OCI-M1 (cell line): ENCODE measurements at places on chromosomes 7 and 10.

DNA sequence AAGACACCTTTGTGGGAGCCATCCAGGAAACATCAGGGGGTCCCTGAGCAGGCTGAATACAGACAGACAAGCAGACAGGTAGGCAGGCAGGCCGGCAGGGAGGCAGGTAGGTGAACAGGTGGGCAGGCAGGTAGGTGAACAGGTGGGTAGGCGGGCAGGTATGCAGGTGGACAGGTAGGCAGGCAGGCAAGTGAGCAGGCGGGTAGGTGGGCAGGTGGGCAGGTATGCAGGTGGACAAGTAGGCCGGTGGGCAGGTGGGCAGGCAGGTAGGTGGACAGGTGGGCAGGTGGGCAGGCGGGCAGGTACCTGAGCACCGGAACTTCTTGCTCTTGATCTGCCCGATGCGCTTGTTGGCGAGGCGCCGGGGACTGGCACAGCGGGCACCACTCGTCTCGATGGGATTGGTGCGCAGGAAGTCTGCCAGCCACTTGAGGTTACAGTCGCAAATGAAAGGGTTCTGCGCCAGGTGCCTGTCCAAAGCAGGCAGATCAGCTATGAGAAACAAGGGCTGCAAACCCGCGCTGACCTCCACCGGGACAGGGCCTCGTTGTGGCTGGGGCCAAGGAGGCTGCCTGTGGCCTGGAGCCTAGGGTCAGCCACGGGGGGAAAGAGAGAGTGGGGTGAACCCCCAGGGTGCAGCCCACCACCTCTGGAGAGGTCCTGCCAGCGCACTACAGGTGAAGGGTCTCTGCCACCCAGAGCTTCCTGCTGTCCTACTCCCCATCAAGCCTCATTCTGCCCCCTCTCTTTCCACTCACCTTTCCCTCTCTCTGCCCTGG, 136.9 kb downstream of the SLIT1 start:
- DNase-seq, result no peak

- DNase-seq, result no peak
Observed at GRCh38 chr7:150420242-150420641, 30.2 kb upstream of the GIMAP8 start.

DNA sequence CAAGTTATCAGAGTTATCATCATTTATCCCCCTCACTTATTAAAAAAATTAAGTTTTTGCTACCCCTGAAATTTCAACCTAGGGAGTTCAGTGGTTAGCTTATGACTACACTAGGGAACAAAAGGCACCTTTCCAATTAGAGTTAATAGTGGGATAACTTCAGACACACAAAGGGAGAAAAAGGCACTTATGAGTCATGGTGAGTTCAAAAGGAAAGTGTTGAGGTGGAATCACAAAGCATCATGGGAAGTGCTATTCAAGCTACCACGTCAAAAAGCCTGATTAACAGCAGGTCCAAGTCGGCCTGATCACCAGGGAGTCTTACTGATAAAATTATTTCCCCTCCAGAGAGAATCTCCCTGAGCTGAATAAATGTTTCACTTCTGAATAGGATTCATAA, 165.7 kb downstream of the C7orf25 start:
- DNase-seq, result no peak

- no peak for DNase-seq
Observed at GRCh38 chr7:159068893-159069448, 75.7 kb downstream of the VIPR2 start.

GRCh38 chr10:24900888-24901685, 51.3 kb downstream of the PRTFDC1 start:
- DNase-seq, result peak; percentile 66

DNA sequence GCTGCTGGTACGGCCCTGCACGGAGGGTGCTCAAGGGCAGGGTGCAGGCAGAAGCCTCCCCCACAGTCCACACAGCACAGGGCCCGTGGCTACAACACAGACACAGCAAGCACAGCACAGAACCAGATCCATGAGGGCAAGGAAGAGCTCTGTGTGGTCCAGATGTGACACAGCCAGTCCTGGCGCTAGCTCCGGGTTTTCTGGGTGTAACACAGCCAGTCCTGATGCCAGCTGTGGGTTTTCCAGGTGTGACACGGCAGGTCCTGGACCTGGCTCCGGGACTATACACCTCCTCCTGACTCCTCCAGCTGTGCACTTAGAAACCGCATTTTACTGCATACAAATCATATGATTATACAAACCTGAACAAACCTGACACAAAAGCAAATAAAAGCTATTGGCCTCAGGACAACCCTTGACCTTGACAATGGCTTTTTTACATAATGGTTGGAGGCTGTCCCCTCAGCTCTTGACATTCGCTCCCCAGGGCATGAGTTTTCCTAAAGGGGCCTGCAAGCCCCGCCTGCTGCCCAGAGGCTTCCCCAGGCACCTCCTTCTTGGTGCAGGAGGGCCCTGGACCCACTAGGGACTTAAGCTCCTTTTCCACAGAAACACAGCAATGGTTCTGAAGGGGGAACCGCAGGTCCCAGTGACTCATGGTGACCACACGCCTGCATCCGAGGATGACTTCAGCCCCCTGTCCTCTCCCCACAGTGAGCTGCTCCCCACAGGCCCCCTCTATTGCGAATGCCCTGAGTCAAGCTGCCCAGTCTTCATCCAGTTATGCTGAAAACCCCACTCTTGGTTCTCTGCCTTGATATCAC, 209.6 kb downstream of the PTPRN2 start:
- no peak for DNase-seq

- peak; percentile 24 for DNase-seq
Observed at GRCh38 chr7:34675749-34676374, 17.8 kb downstream of the NPSR1 start.

GRCh38 chr7:88759230-88760135, at the start of gene ZNF804B:
ZNF804B (plus strand) TSS chr7:88759700; CDS start chr7:88759977, 277 bp downstream.
- DNase-seq, result no peak

DNA sequence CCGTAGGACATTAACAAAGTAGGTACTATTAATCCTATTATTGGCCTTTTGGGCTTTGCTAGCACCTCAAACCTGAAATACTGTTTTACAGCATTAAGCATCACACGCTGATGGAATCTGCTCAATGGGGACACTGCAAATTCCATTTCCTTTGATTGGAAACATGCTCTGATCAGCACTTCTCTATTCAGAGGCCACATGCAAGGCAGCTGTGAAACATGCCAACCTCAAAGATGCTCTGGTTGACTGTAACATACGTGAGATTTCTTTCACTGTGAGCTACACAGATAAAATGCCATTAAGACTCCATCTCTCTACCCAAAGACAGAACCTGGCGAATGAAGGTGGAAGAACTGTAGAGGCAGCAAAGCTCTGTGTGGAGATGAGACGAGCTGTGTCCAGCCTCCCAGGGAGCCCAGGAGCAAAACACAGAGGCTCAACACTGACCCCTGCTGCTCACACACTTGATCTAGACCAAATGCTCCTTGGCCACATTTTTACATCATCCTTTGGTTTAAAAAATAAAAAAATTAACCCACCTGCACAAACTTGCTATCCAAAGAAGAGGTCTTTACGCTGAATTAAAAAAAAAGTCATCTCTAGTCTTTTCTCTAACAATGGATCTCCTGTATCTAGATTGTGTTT, 8.0 kb downstream of the RSU1 start:
- peak; percentile 75 for DNase-seq

- peak; percentile 41 for DNase-seq
Observed at GRCh38 chr7:134750083-134751062, 29.1 kb upstream of the CALD1 start.

DNA sequence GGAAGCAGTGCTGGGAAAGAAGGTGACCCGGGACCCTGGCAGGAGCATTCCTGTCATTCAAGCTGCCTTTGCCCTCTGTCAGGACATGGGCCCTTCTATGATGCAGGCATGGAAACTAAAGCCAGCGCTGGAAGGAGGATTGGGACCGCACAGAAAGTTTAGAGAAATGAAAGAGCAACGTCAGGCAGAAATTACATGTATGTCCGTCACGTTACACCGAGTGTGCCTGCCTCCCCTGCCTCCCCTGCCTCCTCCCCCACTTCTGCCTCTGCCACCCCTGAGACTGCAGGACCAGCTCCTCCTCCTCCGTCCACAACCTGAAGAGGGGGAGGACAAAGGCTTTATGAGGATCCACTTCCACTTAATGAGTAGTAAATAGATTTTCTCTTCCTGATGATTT, 13.9 kb upstream of the PWWP2B start:
- no peak for DNase-seq

GRCh38 chr7:36272211-36272566, 117.5 kb upstream of the ANLN start:
- no peak for DNase-seq

DNA sequence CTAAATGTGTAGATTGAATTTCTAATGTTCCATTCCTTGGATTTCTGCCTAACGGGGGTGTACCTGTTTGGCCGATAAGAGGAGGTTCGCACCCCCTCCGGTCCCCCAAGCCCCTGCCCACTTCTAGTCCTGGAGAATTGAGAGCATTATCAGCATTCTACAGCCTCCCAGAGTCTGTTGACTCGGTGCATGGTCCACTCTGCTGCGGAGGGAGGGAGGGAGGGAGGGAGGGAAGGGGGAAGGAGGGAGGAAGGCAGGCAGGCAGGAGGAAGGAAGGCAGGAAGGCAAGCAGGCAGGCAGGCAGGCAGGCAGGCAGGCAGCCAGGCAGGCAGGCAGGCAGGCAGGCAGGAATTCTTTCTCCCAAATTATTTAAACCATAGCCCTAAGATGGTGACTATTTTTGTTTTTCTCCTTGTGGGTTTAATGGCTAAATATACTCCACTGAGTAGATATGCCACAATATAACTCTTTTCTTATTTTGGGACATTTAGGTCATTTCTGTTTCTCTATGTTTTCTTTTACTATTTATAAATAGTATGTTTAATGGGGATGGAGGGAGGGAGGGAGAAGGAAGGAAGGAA, 69.5 kb upstream of the CHST15 start:
- DNase-seq, result no peak

GRCh38 chr7:71752171-71752935, 620.4 kb downstream of the GALNT17 start:
- DNase-seq, result no peak

GRCh38 chr10:114288424-114289095, 49.5 kb downstream of the VWA2 start:
- DNase-seq, result no peak

DNA sequence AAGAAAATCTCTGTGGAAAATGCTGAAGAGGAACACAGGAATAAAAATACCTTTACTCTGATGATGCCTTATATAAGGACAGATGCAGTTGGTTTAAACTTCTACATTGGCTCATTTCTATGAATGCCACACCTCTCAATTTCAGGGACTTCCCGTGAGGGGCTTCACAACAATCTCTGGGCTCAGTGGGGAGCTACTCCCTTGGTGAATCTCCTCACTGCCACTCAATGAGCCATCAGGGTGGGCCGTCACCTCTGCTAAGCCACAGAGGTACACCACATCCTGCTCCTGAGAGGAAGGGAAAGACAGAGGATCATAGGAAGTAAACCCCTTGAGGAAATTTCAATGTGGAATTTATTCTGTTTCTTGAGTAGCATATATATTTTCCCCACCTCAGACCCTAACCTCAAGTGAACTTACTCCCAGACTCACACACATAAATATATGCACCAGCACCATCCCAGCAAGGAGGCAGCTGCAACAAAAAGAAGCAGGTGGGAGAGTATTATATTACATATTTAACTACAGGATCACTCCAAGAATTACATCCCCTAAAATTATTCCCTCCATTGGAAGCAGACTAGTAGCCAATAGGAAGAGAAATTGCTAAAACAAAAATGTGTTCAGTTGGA, 63.3 kb upstream of the PRSS1 start:
- no peak for DNase-seq

GRCh38 chr7:130758429-130759056, 24.5 kb upstream of the KLF14 start:
- peak; percentile 60 for DNase-seq

- DNase-seq, result no peak
Observed at GRCh38 chr10:89214566-89215165, 7.5 kb upstream of the CH25H start.

DNA sequence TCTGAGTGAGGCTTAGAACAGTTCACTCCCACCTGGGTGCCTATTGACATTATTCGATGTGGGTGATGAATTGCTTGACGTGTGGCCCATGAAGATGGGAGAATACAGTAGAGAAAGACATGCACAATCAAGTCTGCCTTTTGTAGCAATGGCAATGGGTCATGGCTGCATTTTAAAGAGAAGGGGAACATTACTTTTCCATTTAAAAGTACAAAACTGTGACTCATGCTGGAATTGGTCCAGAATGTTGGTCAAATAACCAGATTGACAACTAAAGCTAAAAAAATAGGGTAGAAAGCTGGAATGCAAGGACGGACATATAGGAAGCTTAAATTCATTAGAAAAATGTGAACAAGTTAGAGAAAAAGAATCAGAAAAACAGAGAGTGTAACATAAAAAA, 104.1 kb upstream of the SLC25A13 start:
- DNase-seq, result no peak

DNA sequence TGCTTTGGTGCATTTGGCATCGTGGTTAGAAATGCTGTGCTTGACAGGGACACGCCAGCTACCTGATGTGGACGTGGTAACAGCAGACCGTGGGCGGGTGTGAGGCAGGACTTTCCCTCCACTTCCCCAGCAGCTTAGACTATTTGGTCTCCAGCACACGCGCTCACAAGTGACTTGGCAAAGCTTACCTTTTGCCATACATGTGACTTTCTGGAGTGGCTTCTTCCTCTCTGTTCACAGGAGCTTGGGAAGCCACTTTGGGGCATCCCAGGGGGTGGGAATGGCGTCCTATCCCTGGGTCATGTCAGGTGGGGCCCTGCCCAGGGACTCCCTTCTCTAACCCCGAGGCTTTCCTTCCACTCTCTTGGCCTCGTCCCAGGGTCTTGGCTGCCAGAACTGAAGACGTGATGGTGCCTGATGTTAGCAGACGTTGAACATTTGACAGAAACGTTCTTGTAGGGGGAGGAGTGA, 228.7 kb upstream of the KLF6 start:
- no peak for DNase-seq

DNA sequence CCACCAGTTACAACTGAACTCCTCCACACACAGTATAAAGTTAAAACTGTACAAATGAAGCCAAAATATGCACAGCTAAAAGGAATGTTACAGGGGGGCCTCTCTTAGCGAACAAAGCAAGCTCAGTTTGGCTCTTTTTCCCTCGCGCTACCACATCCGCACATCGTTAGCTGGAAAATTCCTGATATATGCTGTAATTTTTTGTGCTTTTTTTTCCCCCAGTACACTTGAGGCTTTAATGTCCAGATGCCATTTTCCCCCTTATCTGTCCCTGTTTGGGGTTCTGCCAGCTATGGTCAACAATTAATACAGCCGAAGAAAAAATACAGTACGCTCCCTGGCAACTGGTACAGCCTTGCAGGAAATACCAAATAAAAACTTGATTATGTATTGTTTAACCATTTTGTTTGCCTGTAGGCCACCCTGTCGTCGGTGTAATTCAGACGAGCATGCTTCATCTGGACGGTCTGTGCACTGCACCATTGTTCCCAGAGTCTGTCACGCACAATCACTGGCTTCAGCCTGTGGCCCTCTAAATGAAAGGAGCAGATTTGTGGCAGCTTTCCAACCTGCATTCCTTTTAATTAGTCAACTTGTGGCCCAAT, 108.1 kb upstream of the FAM133B start:
- DNase-seq, result no peak

DNA sequence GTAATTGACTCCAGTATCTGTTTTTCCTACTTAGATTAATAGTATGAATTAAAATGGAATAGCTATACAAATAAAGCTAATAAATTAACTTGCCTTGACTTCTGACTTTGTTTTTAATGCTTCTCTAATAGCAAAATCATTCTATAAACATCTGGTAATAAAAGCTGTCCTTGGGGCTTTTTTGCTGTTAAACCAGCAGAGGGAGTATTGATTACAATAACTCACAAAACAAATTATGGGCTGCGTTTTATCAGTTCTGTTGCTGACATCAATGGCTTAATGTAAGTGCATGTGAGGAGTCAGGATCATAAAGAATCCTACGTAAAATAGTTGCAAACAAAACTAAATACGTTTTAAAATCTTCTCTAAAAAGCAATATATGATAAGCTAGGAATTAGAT, 667.8 kb downstream of the PCDH15 start:
- DNase-seq, result peak; percentile 50
